GM12878 (cell line): ENCODE measurements at places on chromosomes 7 and 10. TPM values are rescaled to one million over a fixed set of nuclear protein-coding genes. Genes with fewer than 3 reads are reported as not detected.

Gene CYP26C1
- 0.08 TPM in 1 of 2 replicates, not detected in the other for total RNA-seq

GRCh38 chr10:10247585-10247984 lies 770.1 kb upstream of the CELF2 start:
- no peak for DNase-seq

DNA sequence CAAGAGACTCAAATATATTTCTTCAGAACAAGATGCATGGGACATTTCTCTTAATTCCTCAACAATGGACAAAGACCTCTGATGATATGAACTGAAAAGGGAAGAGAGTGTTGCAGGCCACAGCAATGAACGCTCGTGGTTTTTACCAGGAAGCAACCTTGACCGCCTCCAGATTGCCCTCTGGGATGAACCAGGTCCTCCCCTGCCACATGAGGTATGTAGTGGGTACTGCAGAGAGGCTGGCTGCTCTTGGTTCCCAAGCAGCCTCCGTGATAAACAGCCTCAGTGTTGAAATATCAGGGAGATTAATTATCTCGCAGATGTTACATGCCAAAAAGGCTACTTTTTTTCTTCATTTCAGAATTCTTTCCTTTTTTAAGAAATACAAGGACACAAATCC lies 338.8 kb downstream of the ELMO1 start:
- DNase-seq = no peak

GRCh38 chr7:116969371-116969902 lies 16.1 kb downstream of the ST7 start:
- DNase-seq = no peak

GRCh38 chr7:149884016-149884415 lies 10.2 kb downstream of the ATP6V0E2 start:
- no peak for DNase-seq

Gene UCMA
- not detected in 2 replicates for total RNA-seq

Gene FAM180A
- total RNA-seq = not detected in 2 replicates

GRCh38 chr10:30531751-30532530 lies 97.6 kb downstream of the LYZL2 start:
- DNase-seq = no peak

- DNase-seq = no peak
These were observed 21.6 kb downstream of the RBM28 start for GRCh38 chr7:128322040-128322643.

Gene CYP3A4
- total RNA-seq = 0.11 and 0.21 TPM in 2 replicates

- no peak for DNase-seq
These were observed 144.5 kb upstream of the POT1 start for GRCh38 chr7:125074141-125074540.

- no peak for DNase-seq
These were observed 16.7 kb upstream of the GAD2 start for GRCh38 chr10:26199841-26200240.

DNA sequence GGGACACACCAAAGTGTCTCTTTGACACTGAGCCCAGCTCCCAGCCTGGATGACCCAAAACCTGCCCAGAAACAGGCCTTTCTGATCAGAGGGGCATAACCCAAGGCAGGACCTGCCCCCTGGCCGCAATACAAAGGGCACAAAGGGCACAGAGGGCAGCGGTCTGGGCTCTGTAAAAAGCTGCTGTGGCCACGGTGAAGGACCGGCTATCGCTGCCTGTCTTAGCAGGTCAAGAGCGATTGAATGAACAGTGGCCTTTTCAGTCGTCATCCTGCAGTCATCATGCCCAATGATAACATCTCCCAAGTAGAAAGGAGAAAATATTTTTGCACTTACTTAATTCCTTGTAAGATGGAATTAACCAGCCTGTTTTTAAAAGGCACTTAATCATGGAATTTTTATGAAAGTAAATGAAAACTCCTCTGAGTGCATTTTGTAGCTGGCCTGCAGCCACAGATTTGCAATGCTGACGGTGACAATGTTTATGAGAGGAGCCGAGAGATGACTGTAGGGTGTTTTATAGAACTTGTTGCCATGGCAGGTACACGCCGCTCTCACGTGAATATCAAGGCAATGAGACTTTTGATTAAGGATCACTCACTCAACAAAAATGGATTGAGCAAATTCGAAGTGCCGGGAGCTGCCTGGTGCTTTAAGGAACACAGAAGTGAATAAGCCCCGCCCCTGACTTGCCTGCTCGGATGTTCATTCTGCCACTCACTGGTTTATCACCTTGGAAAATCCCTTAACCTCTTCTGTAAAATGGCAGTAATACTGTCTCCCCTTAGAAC lies 47.3 kb upstream of the BHLHA15 start:
- DNase-seq = no peak

DNA sequence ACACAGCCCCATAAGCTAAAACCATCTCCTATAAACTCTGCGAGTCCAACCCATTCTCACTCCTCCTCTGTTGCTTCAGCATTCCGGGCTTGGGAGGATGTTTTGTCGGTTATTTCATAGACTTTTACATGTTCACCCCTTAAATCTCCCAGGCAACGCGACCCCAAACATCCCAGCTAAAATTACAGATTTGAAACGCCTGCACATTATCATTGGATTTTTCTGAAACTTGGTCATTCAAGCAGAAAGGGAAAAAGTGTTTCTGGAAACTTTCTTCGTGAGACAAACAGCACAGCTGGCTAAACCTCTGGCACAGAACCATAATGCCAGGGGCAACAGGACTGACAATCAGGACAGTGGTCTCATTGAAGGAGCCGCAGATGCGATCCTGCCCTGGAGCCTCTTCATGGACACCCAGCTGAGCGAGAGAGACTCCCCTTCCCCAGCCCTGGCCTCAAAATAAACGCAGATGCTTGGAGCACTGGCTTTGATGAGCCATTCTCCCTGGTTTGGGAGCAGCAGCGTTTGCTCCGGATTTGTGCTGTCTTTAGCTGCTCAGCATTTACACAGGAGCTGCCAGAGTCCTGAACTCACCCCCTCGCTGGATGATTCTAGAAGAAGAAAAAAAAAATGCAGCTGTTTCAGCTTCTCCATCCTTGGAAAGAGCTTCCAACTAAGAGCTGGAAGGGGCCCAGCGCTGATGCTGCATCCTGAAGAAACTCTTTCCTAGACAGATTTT lies 30.1 kb downstream of the AFAP1L2 start:
- DNase-seq = no peak

GRCh38 chr10:70267161-70267933 lies 16.5 kb downstream of the NPFFR1 start:
- DNase-seq = no peak

GRCh38 chr7:140062118-140062527 lies 628 bp downstream of the PARP12 start:
- DNase-seq = no peak

DNA sequence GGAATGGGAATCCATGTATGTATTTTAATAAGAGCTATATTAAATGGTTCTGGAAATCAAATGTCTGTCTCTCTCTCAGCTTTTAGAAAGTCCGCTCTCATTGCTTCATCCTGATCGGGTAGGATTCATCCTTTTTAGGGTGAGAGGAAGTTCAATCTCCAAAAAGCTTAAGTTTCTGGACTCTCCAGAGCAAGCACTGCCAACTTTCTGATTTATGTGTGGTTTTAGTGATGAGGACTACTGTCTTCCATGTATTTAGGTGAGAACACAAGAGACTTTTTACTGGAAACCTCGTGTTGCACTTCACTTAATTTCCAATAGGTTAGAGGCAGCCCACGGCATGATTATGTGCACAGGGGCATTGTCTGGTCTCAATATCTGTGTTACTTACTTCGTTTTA lies 267.9 kb downstream of the SUGCT start:
- DNase-seq = no peak

- no peak for DNase-seq
These were observed 108.8 kb upstream of the GSDME start for GRCh38 chr7:24866004-24866615.

GRCh38 chr10:101161494-101162299 lies 30.6 kb downstream of the TLX1 start:
- peak; percentile 12 for DNase-seq

DNA sequence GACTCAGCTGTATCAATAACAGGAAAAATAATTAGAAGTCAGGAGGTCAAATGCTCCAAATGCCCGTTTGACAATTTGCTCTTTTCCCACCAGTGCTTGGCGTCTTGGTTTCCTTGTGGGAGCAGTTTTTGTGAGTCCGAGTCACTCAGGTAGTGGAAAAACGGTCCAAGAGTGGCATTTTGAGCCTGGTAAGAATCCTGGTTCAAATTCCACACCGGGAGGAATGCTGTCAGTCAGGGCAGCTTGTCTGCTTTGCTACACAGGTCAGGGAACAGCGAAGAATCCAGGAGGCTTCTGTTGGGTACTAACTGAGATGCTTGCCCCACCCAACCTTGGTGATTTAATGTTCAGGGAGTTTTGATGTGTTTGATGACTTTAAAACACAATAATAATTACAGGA lies 209.5 kb downstream of the HERPUD2 start:
- no peak for DNase-seq

DNA sequence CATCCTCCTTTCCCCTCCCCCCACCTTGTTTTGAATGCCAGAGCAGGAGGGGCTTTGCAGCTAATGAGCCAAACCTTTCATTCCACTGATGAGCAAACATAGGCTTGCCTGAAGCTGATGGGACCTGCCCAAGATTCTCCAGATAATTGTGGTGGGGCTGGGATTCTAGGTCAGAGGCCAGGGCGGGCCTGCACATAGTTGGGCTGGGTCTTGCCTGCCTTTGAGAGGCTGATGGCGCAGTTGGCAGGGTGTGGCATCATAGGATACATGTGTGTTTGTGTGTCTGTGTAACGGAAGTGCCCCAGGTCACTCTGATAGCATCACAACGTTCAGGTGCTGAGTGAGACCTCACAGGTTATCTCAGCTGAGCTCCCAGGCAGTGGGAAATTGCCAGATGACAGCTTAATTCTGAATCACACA lies 22.9 kb downstream of the BTBD16 start:
- DNase-seq = no peak

- no peak for DNase-seq
These were observed 87.8 kb downstream of the DYNC2I1 start for GRCh38 chr7:158944195-158944594.

DNA sequence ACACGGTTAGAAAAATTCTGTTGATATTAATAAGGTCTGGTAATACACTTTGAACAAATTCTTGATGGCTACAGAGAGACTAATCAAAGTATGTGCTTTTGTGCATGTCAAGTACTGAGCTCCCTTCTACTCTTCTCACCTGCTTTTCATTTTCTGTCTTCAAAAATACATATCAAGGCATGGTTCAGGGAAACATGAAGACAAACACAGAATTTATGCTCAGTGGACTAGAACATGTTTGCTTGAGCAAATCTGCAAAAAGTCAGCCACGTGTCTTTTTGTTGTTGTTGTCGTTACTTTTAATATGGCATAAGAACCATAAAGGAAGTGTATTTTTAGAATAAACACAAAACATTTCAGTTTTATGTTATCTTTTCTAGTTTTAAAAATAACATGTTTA lies 21.9 kb downstream of the CDK13 start:
- peak; percentile 52 for DNase-seq

GRCh38 chr10:30865141-30865926 lies 166.3 kb downstream of the ZNF438 start:
- no peak for DNase-seq

GRCh38 chr7:114620208-114620607 lies 205.6 kb downstream of the FOXP2 start:
- no peak for DNase-seq

DNA sequence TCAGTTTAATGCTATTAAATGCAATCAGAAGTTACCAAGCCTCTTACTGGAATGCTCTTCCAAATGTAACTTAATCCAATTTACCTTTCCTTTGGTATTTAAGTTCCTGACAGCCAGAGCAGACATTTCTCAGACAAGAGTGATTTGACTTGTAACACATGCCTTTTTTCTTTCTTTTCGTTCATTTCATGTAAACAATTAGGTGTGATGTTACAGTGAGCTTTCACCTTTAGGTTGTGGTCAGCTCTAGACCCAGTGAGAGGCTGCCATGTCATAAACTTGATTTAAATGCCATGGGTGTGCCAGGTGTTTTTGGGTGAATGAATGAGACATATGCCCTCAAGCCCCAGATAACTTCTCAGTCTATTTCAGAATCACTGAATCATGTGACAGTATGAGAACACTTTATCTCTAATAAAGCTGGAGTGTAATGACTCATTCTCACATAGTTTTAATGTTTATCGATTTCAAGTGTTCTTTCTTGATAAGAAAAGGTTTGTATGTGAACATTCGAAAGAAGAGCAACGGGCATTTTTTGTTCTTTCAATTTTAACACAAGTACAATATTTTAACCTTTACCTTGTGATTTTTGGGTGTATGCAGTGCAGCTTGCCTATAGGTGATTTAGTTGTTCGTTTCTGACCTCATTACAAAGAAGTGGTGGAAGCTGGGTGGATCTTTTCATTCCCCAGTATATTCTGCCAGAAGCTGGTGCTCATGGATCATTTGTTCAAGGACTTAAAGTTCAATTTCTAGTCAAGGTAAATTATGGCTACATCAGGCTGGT lies 61.5 kb downstream of the CHN2 start:
- no peak for DNase-seq

GRCh38 chr10:131162866-131163843 lies 148.4 kb downstream of the TCERG1L start:
- no peak for DNase-seq

- no peak for DNase-seq
These were observed 96.6 kb upstream of the KLF6 start for GRCh38 chr10:3881622-3882021.

Gene AGAP6
- total RNA-seq = 14.3 and 14.7 TPM in 2 replicates

- no peak for DNase-seq
These were observed 109.5 kb upstream of the TMEM72 start for GRCh38 chr10:44801383-44802327.

DNA sequence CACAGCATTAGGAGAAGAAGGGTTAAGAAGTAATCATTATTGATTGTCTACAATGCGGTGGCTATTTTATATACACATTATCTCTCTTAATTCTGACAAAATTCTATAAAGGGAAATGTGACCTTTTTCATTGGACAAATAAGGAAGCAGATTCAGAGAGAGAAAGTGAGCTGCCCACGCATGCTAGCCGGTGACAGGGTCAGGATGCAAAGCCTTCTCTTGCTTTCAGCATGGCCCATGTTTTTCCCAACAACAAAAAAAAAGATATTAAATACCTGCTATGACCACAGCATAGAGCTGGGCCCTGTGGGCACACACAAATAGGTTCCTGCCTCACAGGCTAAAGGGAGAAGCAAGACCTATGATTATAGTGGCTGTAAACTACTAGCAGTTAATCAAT lies 66.8 kb downstream of the PPP1R3C start:
- no peak for DNase-seq

- DNase-seq = peak; percentile 23
These were observed 683.3 kb downstream of the GRM8 start for GRCh38 chr7:126569402-126569801.

- DNase-seq = no peak
These were observed 49.5 kb upstream of the SAMD8 start for GRCh38 chr10:75061709-75062505.

DNA sequence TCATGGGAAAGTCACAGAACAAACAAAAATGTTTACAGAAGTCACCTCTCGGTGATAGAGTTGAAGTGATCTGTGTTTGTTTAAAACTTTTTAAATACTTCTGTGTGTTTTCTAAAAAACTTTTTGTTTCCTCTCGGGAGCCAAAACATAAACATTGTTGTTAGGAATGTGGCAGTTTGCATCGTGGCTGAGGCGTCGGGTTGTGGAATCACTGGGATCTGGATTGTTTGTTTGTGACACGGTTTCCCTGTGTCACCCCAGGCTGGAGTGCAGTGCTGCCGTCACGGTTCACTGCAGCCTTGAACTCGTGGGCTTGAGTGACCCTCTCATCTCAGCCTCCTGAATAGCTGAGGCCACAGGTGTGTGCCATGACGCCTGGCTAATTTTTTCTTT lies 29.0 kb upstream of the SUN1 start:
- DNase-seq = no peak
